ENCODE measurements at places on chromosomes 4 and X.

DNA sequence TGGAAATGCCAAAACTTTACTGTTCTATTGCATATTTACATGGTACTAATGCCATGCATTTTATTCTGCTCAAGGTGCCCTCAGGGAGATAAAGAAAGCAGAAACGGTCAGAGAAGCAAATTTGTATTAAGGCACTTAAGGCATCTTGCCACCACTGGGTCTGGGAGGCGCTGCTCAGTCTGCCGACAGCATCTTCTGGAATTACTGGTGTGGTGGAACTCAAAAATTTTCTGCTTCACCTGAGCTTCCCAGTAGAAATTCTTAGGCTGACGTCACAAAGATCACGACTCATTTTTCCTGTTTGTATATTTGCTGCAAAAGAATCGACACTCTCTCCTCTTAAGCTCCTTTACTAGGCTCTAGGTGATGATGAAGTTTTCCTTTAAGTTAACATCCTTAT is 3.0 kb downstream of the RASSF6 start:
- DNase-seq = no peak

DNA sequence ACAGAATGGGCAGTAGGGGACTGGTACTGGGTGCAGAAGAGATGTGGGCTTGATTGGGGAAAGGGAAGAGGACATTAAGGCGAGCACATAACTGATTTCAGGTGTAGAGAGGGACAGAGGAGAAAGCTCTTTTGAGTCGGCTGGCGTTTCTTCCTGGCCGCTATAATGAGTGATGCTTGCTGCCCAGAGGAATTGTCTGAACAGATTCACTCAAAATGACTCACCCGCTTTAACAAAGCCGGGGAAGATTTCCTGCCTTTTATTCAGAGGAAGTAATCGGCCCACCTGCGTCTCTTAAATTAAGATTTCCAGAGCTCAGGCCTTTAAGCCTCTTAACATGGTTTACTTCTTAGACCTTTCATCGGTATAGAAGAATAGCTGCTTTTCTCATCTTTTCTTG is 102.1 kb upstream of the AP1S2 start:
- DNase-seq = no peak

DNA sequence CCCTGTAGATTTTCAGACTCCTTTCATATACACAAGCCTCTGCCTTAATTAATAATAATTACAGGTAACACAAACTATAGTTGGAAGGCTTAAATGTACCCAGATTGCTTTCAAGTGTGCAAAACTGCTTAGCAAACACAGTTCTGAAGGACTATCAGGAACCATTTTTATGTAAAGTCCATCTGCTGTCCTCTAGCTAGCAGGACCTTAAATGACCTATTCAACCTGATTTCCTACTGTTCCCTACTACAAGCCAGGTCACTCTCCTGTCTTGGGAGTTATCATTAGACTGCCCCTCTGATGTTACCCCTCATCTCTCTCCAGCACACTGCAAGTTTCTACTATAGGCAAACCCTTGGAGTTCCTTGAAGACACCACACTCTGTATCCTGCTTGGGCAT is 157.3 kb downstream of the GBA3 start:
- no peak for DNase-seq

DNA sequence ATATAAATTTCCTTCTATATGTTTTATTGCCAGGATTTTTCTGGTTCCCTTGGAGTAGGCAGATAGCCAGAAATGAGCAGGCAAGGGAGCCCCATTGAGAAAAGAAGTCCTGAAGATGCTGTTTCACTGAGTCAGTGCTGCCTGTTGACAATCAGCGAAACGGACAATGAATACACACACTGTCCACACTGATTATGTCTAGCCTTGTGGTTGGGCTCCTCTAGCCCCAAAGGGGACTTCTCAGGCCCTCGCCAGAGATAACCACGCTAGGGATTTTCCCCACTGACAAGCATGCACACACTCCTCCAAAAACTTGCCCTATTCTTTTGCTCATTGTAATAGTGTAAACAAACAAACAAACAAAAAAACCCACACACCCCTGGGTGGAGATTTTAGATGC is 369.3 kb downstream of the DMD start:
- no peak for DNase-seq

DNA sequence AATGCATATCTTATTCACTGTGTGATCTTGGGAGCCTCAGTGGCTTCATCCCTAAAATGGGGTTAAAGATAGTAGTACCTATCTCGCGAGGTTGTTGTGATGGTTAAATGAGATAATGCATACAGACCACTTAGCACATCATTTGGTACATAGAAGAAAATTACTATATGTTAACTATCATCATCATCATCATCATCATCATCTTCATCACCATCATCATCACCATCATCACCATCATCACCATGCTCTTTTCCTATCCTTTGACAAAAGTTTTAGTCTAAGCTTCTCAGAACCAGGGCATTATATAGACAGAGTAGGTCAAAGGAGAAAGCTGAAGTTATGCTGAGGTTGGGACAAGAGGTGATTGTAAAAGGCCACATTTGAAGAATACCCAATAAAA is 145.0 kb downstream of the GPC3 start:
- no peak for DNase-seq

DNA sequence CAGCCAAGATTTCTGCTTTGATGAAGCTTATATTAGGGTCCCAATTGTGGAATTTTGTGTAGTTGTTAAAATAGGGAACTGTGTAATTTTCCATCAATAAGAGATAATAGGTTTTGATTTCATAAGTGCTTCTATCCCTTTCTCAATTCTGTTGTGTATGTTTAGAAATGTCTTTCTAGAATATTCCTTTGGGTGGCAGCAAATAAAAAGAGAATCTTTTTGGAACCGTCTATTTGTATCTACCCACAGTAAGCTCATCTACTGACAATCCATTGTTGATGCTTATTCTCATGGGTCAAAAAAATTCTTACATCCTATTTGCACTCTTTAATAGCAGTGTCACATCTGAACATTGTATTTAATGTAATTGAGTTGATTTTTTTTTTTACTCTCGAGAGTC is 61.7 kb downstream of the TMA16 start:
- DNase-seq = no peak

DNA sequence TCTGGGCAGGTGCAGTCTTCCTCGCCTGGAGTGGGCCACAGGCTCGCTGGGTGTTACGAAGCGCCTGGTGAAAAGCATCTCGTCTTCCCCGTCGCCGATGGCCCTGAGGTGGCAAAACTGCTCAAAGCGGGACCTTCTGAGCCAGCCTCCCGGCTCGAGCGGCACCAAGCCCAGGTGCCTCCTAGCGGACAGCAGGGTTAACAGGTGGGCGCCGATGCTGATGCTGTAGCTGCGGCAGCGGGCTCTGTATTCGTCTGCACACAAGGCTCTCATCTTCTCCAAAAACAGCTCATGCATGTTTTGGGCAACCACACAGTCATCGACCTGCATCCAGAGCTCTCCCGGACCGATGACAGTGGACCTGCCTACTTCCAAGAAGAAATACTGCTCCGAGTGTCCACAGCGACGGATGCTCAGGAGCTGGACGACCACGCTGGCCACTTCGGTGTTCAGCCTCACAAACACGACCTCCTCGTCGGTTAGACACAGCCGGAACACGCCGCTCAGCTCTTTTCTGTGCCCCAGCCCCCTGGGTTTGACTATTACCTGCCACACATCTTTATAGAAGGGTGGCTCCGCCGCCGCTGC is 1.2 kb downstream of the IRS4 start:
- no peak for DNase-seq

All from skeletal muscle cell (primary cell).